Activated CD4-positive, alpha-beta T cell treated with anti-CD3 and anti-CD28 coated beads, Interleukin-2, amount 50 U/mL, for 16 hours (primary cell): ENCODE measurements at places on chromosomes 13 and 19.

DNA sequence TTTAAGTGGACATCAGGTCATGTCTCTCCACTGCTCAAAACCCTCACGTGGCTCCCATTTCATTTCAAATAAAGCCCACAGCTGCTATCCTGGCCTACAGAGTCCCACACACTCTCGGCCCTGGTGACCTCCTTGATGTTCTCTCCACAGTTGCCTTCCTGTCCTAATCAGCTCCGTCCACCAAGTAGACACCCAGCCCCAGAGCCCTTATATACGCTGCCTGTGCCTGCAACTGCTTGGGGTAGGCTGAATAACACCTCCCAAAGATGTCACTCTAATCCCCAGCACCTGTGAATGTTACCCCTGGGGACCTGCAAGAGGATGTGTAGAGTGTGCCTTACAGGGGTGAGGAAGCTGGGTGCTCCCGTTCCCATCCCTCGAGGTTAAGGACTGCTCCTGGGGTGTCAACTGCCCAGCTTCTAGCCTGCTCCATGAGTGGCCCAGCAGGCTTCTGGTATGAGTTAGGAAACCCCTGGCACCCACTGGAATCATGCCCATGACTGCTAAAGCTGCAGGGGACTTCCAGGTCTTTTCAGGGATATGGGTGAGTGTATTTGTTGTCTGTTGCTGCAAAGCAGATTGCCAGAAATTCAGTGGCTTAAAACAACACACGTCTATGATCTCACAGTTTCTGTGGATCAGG, 6.0 kb downstream of the FAM187B start:
- DNase-seq, result no peak

DNA sequence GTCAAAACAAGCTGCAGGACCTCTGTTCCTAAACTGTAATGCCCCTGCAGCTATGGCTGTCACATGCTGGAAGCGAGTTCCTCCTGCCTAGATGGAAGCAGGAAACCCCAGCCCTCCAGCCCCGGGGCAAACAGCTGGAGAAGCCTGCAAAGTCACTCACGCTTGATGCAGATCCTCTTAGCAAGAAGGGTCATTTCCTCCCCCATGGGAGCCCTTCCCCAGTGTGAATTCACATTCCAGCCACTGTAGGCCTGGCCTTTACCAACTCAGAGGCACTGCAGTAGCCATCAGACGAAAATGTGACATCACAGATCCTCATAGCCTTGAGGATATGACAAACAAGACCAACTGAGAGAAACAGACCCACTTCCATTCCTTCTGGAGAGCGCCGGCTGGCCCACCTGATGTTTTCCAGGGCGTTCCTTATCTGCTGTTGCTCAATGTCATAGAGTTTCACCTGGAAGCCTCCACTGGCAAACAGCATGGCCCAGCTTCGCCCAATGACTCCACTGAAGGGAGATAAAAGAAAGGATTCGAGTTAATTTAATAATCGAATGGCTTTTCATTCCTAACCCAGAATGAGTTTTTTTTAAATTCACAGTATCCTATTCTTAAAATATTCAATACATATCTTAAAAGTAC, 13.5 kb downstream of the CRYL1 start:
- no peak for DNase-seq

- no peak for DNase-seq
Measured at GRCh38 chr19:57954996-57955395, 7.5 kb upstream of the ZNF256 start.

DNA sequence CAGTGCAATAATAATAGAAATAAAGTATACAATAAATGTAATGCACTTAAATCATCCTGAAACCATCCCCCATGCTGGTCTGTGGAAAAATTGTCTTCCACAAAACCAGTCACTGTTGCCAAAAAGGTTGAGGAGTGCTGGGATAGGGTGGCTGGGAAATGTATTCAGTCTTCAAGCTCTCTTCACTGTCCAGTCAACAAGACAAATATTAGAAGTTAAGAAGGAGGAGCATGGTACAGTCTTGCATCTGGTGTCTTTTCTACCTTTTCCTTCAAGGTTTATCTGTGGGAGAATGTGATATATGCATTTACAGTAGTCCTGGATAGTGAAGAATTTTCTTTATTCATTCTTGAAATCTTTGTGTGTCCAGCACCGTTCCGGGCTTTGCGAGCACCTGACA, 203.4 kb downstream of the GPC5 start:
- no peak for DNase-seq
